ENCODE measurements at places on chromosomes 5 and 9. TPM values are rescaled to one million over a fixed set of nuclear protein-coding genes. Genes with fewer than 3 reads are reported as not detected.

- no peak overlapping the region for H3K27ac ChIP-seq
- H3K27me3 ChIP-seq = no peaks in the 10 kb centered on the region
- H3K4me1 ChIP-seq = no peaks in the 10 kb centered on the region
- no peak overlapping the region for H3K4me3 ChIP-seq
Measured at GRCh38 chr5:85671223-85671970, 946.3 kb upstream of the COX7C start.

DNA sequence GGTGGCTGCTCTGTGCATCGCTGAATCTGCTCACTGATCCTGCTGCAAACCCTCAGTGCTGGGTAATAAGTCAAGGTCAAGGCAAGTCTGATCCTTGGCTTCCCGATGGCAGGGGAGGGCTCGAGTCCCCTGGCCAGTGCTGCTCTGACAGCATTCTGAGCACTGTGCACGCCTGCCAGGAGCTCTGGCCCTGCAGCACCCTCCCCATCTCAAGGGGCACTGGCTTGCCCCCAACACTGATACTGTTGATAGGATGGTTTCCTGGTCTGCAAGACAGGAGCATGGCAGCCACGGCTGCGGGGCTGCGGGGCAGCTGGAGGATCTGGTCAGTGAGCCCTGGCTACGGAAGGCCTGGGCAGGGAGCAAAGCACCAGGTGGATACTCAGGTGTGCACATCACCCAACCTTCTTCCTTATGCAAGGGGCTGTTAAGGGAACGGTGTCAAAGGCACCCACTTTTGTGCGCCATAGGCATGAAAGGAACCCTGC is 71.8 kb downstream of the SECISBP2 start:
- no peaks in the 10 kb centered on the region for H3K36me3 ChIP-seq
- H3K27me3 ChIP-seq = peaks cover 20% of the 10 kb centered on the region
- H3K27ac ChIP-seq = no peak overlapping the region
- no peaks in the 10 kb centered on the region for H3K4me1 ChIP-seq

Gene PCDHAC2
- polyA plus RNA-seq = not detected

Gene SH3RF2
- 0.05 TPM for polyA plus RNA-seq

DNA sequence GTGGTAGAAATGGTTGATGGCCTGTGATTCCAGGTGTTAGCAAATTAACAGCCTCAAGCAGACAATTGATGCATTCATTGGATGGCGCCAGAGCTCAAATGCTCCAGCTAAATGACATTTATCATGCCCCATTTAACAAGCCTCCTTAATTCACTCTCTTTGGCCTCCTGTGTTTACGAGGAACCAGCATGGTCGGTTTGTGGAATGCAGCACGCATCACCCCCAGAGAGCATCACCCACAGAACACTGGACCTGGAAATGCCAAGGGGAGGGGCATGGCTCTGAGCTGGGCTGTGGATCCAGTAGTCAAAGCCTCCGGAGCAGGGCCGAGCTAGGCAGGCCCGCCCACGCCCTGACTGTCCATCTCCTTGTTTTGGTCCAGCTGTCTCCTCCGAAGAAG is 434.0 kb downstream of the GADD45G start:
- no peak for DNase-seq
- no peaks in the 10 kb centered on the region for H3K36me3 ChIP-seq
- no peaks in the 10 kb centered on the region for H3K27me3 ChIP-seq
- H3K27ac ChIP-seq = no peak overlapping the region
- no peaks in the 10 kb centered on the region for H3K4me1 ChIP-seq

DNA sequence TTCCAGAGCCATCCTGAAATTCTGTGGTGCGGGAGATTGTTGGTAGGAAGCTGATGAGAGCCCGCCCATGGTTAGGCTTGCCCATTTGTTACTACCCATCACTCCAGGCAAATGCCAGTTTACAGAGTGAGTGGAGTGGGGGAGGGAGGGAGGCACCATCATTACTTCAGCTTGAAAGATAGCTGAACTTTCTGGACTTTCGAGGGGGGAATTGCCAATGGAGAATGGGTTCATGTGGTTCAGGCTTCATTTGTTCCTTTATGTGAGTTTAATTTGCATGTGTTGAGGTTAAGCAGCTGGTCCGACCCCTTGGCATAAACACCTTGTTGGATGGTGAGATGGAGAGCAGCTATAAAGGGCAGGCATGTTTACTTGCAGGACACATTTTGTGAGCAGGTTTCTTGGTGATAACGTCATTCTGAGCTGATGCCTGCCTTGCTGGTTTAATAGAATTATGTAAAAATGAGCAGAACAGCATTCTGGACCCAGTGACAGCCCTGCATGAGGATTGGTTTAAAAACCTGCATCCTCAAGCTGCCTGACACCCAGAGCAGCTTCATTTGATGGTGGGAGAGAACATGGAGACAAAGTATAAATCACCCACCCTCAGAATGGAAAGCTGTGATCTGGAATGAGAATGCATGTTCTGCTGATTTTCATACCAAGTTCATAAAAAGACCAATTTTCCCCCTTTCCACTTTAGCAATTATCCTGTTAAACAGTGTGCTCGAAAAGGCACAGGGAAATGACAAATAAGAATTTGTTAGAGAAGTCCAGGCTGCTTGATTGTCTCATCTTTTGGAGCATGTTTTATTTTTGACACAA is 106.3 kb downstream of the TRIO start:
- H3K4me3 ChIP-seq = no peak overlapping the region
- no peak overlapping the region for H3K27ac ChIP-seq
- H3K4me1 ChIP-seq = peaks cover 4% of the 10 kb centered on the region

GRCh38 chr9:97938081-97938644 is at the start of gene HEMGN:
Gene HEMGN, minus strand, starts transcription at chr9:97938172. Its CDS starts 36 bp downstream, at chr9:97938136.
- H3K4me1 ChIP-seq = peaks cover 28% of the 10 kb centered on the region
- no peaks in the 10 kb centered on the region for H3K27me3 ChIP-seq
- H3K27ac ChIP-seq = peak within 1 kb of the TSS; percentile 79
- H3K4me3 ChIP-seq = peak within 1 kb of the TSS; percentile 43
- H3K36me3 ChIP-seq = peaks cover 33% of the 10 kb centered on the region

DNA sequence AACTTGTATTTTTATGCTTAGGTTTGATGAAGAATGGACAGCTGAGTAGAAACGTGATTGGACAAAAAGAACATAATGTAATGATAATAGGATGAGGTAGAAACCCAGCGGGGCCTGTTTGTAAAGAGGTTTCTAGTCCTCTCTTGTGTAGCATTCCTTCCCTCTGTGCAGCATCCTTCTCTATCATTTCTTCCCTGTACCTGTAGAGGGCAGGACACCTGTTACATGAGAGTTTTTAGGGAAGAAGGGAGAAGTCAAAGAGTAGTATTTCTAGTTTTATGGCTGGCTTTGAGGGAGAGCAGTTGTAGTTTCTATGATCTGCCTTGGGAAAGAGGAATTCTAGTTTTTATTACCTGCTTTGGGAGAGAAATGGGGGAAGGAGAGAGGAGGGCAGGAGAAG is 162.1 kb upstream of the FST start:
- H3K27me3 ChIP-seq = no peaks in the 10 kb centered on the region
- no peak overlapping the region for H3K4me3 ChIP-seq
- no peak overlapping the region for H3K27ac ChIP-seq
- H3K36me3 ChIP-seq = no peaks in the 10 kb centered on the region
- DNase-seq = no peak

Gene PCDHGC5
- polyA plus RNA-seq = not detected

DNA sequence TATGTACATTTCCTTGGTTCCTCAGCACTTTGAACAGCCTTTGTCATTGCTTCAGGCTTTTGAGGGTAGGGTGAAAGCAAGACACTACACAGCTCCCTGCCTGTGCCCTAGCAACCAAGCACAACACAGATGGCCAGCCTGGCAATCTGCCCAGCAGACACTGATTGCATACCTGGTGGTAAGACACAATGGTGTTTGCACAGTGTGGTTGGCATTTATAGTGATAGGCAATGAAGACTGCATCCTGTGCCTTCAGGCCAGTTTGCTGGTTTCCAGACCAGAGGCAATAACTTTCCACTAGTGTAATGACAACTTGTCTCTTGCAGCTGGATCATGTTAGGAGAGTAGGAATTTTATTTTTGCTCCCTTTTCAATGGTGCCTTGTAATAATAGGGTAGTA is 144.5 kb upstream of the TNC start:
- H3K36me3 ChIP-seq = no peaks in the 10 kb centered on the region
- H3K4me1 ChIP-seq = no peaks in the 10 kb centered on the region
- no peak for DNase-seq
- H3K27ac ChIP-seq = no peak overlapping the region

- DNase-seq = no peak
- no peak overlapping the region for H3K4me3 ChIP-seq
- H3K27ac ChIP-seq = no peak overlapping the region
- H3K27me3 ChIP-seq = no peaks in the 10 kb centered on the region
- no peaks in the 10 kb centered on the region for H3K36me3 ChIP-seq
Measured at GRCh38 chr5:147927901-147928300, 21.6 kb upstream of the C5orf46 start.

Gene PAEP
- polyA plus RNA-seq = 0.70 TPM

DNA sequence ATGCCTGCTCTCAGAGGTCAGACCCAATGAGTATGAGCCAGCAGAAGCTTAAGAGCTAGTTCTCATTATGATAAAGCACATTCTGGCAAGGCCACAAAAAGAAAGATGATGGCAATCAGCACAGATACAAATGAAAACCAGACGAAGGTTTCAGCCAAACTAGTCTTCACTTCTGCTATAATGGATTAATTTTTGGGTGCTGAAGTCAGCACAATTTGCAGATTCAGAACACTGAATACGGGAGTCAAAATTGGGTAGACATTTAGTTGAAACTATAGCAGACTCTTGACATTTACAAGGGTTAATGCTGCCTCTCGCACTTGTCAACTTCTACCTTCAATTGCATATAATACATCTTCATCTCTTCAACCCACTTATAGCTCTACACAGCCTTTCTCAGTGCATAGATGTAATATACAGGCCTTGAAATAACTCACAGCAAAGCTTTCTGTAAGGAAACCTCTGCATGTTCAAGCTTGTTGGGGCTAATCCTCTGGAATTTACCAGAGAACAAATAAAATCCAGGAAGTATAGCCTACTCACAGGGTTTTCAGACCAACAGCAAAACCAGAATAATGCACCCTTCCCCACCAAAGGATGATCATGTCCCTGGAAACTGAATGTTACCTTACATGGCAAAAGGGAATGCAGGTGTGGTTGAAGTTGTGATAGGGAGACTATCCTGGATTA is 77.1 kb downstream of the BAAT start:
- DNase-seq = no peak
- H3K27me3 ChIP-seq = peaks cover 12% of the 10 kb centered on the region
- no peak overlapping the region for H3K27ac ChIP-seq
- no peaks in the 10 kb centered on the region for H3K4me1 ChIP-seq
- H3K36me3 ChIP-seq = no peaks in the 10 kb centered on the region

Gene ERAP2
- 4.0 TPM for polyA plus RNA-seq

DNA sequence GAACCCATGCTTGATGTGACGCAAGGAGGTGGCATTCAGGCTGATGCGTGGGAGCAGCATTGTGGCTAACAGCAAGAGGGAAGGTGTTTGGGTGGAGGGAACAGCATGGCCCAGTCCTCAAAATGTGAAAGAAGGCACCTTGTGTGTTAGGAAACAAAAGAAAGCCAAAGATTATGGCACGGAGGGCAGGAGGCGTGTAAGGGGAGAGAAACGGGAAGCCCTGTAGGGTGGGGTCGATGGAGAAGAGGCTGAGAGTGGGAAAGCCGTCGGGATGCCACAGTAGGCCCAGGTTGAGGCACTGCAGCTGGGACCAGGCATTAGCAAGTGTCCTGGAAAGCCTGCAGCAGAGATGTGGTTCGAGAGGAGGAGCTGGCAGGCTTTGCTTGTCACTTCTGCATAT is 241.1 kb downstream of the GADD45G start:
- no peak overlapping the region for H3K27ac ChIP-seq
- H3K4me3 ChIP-seq = no peak overlapping the region
- H3K36me3 ChIP-seq = no peaks in the 10 kb centered on the region
- H3K4me1 ChIP-seq = no peaks in the 10 kb centered on the region
- no peak for DNase-seq

GRCh38 chr9:135757356-135757755 is 55.4 kb downstream of the KCNT1 start:
- H3K27me3 ChIP-seq = peaks cover 49% of the 10 kb centered on the region
- H3K4me1 ChIP-seq = no peaks in the 10 kb centered on the region
- no peak overlapping the region for H3K27ac ChIP-seq
- H3K4me3 ChIP-seq = no peak overlapping the region

GRCh38 chr5:375336-375920 is 53.9 kb downstream of the AHRR start:
- H3K36me3 ChIP-seq = no peaks in the 10 kb centered on the region
- H3K27me3 ChIP-seq = peaks cover 85% of the 10 kb centered on the region
- H3K4me1 ChIP-seq = peaks cover 33% of the 10 kb centered on the region
- DNase-seq = no peak

DNA sequence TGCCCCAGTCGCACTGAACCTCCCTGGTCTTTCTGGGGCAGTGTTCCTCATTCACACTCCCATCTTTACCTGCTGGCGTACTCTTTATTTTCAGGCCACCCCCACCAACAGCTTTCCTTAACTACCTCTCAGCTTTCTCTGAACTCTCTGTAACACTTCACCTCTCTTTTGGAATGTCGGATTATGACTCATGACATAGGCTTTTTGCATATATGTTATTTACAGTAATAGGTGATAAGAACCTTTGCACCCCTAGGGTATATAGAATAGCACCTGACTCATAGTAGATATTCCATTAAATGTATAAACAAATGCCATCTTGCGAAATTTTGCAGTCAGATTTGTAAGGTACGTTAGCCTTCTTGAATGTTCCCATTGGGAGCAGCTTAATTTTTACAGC is 52.9 kb upstream of the MIER3 start:
- DNase-seq = no peak
- H3K4me3 ChIP-seq = no peak overlapping the region
- H3K27me3 ChIP-seq = no peaks in the 10 kb centered on the region
- H3K27ac ChIP-seq = no peak overlapping the region

GRCh38 chr5:95533761-95534160 is 21.0 kb downstream of the SKIC3 start:
- H3K4me1 ChIP-seq = no peaks in the 10 kb centered on the region
- no peaks in the 10 kb centered on the region for H3K27me3 ChIP-seq
- no peak for DNase-seq
- H3K4me3 ChIP-seq = no peak overlapping the region
- peaks cover 75% of the 10 kb centered on the region for H3K36me3 ChIP-seq

Gene C9orf85
- polyA plus RNA-seq = 15.1 TPM

Gene SPATA31A3
- 0.11 TPM for polyA plus RNA-seq

Gene CDX1
- not detected for polyA plus RNA-seq

- H3K4me1 ChIP-seq = no peaks in the 10 kb centered on the region
- H3K4me3 ChIP-seq = no peak overlapping the region
- H3K27me3 ChIP-seq = peaks cover 29% of the 10 kb centered on the region
- no peak for DNase-seq
Measured at GRCh38 chr9:134947265-134947955, 29.7 kb upstream of the FCN1 start.

Gene ACOT12
- polyA plus RNA-seq = not detected

DNA sequence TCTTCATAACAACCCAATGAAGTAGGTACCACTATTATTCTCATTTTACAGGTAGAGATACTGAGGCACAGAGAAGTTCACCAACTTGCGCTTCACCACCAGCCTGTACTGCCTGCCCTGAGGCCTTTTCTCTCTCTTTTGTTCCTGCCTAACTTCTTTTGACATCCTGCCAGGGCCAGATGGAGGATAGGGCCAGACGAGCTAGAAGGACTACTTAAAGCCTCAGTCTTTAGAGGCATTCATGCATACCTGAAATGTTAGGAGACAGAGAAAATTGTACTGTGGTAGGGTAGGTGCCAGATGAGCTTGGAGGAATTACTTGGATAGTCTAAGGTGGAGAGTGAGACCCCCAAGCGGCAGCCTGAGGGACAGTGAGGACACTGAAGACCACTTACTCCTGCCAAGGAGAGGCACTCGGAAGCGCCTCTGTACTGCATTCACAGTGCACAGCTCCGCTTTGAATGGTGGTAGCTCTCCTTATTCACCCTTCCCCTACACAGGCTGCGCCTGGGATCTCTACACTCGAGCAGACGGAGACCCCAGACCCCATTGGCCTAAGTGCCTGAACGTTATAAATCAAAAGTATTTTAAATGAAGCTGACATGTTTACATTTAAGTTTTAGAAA is 6.2 kb upstream of the ORM1 start:
- no peaks in the 10 kb centered on the region for H3K36me3 ChIP-seq
- no peak overlapping the region for H3K4me3 ChIP-seq
- no peak overlapping the region for H3K27ac ChIP-seq

Data from K562 (cell line).